ENCODE measurements at places on chromosomes 3 and 15.

DNA sequence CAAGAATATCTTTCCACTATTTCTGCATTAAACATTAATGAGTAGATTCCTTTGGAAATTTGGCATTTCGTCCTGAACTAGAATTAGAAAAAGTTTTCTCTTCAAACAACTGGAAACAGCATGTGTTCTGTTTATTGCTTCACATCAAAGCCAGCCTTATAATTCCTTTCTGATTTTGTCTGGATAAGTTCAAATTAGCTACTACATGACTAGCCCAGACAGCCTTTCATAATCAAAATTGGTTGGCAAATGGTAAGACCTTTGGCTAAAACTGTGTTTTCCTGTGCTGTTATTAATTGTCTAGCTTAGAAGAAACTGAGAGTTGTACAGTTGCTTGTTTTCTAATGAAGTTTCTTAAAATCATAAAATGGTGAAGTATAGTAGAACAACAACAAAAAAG, 52.7 kb upstream of the P3H2 start:
- DNase-seq: no peak

DNA sequence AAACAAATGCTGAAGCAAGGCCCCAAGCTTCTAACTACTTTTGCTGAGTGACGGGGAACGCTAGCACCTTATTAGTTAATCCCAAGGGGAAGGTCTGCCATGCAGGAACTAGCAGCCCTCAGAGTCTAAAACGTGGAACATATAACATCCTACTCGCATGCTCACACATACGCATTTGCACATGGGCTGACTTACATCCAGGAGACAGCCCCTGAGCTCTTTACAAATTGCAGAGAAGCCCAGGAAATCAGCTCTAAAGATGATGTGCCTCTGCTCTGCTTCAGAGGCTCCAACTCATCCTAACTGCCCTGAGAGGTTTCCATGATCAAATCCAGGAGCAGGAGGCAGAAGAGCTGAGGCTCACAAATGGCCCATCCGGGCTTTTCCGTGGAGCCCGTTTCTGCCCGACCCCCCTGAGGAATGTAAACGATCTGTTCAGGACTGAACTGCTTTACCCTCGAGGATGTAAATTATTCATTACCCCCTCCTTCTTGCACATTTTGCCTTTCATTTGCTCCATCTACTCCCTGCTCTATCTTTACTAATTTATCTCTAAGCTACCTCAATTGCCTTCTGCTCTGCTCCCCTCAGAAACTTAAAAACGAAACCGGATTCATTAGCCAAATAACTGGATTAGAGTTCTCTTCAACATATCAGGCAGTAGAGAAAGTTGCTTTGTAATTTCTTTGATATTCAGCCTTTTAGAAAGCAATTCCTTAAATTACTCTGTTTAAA, 141.9 kb upstream of the CCDC54 start:
- DNase-seq: no peak

DNA sequence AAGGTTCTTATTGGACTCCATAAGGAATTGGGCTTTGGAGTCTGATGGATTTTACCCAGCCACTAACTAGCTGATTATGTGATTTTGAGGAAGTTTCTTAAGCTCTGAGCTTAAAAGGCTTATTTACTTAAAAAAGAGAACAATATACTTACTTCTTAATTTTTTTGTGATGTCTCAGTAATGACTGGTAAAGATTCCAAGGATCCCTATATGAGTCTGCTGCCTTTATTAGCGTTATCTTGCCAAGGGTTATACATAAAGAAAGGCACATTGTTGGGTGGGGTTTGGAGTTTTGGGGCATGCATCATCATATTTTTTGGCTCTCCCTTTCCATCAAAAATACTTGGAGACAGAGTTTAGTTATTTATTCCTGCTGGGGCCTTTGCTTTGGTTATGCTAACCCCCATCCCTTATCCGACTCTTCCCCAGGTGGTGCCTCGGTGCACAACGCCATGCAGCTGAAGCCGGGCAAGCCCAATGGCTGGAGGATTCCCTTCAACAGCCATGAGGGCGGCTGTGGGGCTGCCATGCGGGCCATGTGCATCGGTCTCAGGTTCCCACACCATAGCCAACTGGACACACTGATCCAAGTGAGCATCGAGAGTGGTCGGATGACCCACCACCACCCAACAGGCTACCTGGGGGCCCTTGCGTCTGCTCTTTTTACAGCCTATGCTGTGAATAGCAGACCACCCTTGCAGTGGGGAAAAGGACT, 6.7 kb downstream of the ADPRH start:
- no peak for DNase-seq

DNA sequence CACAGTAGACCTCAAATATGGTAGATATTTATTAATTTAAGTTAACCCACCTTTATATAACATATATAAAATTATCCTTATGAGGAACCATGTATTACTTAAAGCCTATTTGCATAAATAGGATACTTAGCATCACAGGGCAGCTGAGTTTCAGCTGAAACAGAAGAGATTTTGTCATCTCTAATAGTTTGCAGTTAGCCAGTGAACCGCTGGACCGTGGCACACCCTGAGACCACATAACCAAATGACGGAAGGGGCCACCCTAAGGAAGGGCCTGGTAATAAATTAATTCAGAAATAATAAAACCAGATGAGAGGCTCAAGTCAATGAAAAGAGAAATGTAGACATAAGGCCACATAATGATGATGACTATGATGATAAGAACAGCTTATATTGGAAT, 107.7 kb downstream of the MYO5A start:
- no peak for DNase-seq

DNA sequence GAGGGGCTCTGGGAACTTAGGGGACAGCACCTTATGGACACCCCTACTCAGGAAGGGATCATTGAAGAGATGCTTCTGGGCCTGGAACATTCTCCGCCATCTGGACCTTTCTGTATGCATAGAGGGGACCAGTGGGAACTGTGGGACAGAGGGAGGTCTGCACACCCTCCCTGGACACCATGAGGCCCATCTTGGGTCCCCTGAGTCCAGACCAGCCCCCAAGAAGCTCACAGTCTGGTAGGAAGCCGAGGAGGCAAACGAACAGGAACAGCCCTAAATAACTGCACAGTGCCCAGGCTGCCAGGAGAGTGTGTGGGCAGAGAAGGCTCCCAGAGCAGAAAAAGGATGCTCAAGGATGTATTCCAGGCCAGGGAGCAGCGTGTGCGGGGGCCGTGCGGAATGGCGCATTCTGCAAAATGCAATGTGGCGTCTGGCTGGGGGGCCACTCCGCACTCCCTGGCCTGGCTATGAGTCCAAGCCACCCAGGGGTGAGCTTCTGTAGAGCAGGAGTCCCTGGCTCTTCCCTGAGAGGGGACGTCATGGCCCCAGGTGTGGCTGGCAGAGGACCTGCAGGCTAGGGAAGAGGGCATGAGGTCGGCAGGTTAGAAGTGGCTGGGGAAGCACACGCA, 24.5 kb upstream of the KLF13 start:
- DNase-seq: no peak

DNA sequence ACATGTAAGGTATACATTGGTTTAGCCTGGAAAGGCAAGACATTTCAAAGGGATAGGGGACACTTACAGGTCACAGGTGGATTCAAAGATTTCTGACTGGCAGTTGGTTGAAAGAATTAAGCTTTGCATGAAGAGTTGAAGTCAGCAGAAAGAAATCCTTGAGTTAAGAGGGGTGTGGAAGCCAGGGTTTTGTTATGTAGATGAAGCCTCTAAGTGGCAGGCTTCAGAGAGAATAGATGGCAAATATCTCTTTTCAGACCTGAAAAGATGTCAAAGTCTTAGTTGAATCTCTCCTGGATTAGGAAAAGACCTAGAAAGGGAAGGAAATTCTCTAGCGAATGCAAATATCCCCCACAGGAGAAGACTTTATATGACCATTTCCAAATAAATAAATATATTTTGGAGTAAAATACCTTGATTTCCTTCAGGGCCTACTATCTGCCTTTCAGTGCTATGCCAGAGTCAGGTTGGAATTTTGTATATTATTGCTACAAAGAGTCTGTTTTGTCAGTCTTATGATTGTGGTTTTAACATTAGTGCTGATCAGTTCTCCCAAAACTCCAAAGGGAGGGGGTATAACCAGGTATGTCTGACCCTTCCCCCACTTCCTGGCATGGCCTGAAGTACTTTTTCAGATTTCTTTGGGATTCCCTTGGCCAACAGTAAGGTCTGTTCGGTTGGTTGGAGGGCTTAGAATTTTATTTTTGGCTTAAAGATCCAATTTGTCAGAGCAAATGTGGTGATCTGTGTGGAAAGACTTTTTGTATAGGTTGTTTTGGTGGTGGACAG, 286.4 kb downstream of the LRTM1 start:
- DNase-seq: no peak

- DNase-seq: no peak
Measured at GRCh38 chr3:141108039-141108438, 56.9 kb downstream of the SPSB4 start.

DNA sequence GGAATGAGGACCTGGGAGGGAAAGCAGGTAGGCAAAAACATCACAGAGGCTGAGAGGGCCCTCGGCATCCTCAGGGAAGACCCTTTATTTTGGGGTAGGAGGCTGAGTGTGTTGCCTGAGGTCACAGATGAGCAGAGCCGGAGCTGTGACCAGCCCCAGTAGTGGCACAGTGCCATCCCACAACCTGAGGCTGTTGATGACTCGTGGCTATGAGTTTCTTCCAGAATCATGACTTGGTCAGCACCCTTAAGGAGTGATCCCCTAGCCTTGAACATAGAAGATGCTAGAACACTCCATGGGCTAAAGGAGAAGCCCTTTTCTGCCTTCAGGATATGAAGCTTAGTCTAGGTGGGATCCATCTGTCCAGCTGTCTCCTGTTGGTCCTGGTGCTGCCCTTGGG, 19.5 kb upstream of the CXCR6 start:
- DNase-seq: no peak

GRCh38 chr3:151319628-151320027, 3.0 kb upstream of the GPR87 start:
- no peak for DNase-seq
